ENCODE measurements at places on chromosomes 13 and 19.

- DNase-seq: no peak
Measured at GRCh38 chr19:40702337-40703012, 12.0 kb upstream of the NUMBL start.

- no peak for DNase-seq
Measured at GRCh38 chr13:36712770-36713169, 39.0 kb downstream of the SERTM1 start.

GRCh38 chr13:70523622-70524021, 415.4 kb upstream of the KLHL1 start:
- DNase-seq: no peak

GRCh38 chr19:18109733-18110608, 12.4 kb downstream of the MAST3 start:
- peak; percentile 85 for DNase-seq

- no peak for DNase-seq
Measured at GRCh38 chr19:16374436-16374835, 49.8 kb downstream of the KLF2 start.

All from mucosa of descending colon (tissue), 3 donors.